Fibroblast of the aortic adventitia (primary cell): ENCODE measurements at places on chromosomes 1 and 21. TPM values are rescaled to one million over a fixed set of nuclear protein-coding genes. Genes with fewer than 3 reads are reported as not detected.

The OLFM3 gene
- total RNA-seq: not detected in 2 replicates

The PTPN22 gene
- total RNA-seq: 0.99 and 1.6 TPM in 2 replicates

The NKAIN1 gene
- total RNA-seq: 0.36 TPM in 1 of 2 replicates, not detected in the other

The CFAP107 gene
- total RNA-seq: not detected in 2 replicates

The TENT5C gene
- total RNA-seq: 0.45 and 5.5 TPM in 2 replicates

The MAB21L3 gene
- 0.18 and 0.41 TPM in 2 replicates for total RNA-seq

The PCP4 gene
- total RNA-seq: not detected in 2 replicates

The RAB3GAP2 gene
- total RNA-seq: 32.4 and 39.7 TPM in 2 replicates

The PKP1 gene
- under 0.01 and 0.08 TPM in 2 replicates for total RNA-seq

The TNFRSF4 gene
- total RNA-seq: 0.65 TPM in 1 of 2 replicates, not detected in the other

The FAM72D gene
- 2.2 TPM in 1 of 2 replicates, not detected in the other for total RNA-seq

The EPB41 gene
- total RNA-seq: 31.8 and 42.9 TPM in 2 replicates
